ENCODE measurements at places on chromosomes 6 and 20. TPM values are rescaled to one million over a fixed set of nuclear protein-coding genes. Genes with fewer than 3 reads are reported as not detected.

The CDC25B gene
- 135 TPM for total RNA-seq

The TBC1D22B gene
- 6.8 TPM for total RNA-seq

The MAP7 gene
- total RNA-seq, result 0.24 TPM

The HCK gene
- total RNA-seq, result 0.44 TPM

The IL17A gene
- total RNA-seq, result not detected

The RIPPLY2 gene
- not detected for total RNA-seq

The GPSM3 gene
- total RNA-seq, result 156 TPM

The CPNE1 gene
- 129 TPM for total RNA-seq

- no peak for DNase-seq
Measured at GRCh38 chr6:130434174-130434873, 68.5 kb downstream of the TMEM200A start.

- DNase-seq, result no peak
Measured at GRCh38 chr6:139364302-139364981, 10.0 kb downstream of the CITED2 start.

GRCh38 chr6:152223636-152224035 lies 413.5 kb downstream of the SYNE1 start:
- DNase-seq, result no peak

- no peak for DNase-seq
Measured at GRCh38 chr20:39333211-39333610, 371.1 kb downstream of the DHX35 start.

DNA sequence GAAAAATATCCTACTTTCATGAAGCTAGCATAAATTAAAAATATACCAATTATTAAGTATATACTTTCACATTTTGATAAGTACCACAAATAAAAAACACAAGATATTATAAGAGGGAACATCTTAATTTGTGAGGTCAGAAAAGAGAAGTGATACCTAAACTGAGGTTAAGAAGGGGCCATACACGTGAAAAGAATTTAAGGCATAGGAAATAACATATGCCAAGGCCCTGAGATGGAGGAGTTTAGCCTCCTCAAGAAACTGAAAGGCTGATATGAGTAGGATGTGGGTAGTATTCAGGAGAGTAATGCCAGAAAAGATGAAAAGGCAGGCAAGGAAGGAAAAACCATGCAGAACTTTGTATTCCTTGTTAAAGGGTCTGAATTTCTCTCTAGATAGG lies 116.6 kb upstream of the HTR1E start:
- no peak for DNase-seq

DNA sequence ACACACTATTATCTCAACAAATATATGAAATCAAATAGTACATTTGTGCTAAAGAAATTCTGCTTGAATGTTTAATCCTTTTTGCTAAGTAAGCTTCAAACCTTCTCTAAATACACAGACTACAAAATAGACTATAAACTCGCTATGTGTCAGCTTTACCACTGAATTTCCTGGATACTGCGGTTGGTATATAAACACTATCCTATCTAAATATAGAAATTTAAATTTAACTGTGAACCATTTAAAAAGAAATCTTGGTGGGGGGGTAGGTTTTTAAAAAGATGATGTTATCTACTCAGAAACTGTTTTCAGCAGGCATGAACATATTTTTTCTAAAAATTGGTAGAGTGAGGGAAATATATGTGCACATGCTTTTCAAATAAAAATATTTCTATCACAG lies 306.5 kb upstream of the RUNX2 start:
- DNase-seq, result no peak

DNA sequence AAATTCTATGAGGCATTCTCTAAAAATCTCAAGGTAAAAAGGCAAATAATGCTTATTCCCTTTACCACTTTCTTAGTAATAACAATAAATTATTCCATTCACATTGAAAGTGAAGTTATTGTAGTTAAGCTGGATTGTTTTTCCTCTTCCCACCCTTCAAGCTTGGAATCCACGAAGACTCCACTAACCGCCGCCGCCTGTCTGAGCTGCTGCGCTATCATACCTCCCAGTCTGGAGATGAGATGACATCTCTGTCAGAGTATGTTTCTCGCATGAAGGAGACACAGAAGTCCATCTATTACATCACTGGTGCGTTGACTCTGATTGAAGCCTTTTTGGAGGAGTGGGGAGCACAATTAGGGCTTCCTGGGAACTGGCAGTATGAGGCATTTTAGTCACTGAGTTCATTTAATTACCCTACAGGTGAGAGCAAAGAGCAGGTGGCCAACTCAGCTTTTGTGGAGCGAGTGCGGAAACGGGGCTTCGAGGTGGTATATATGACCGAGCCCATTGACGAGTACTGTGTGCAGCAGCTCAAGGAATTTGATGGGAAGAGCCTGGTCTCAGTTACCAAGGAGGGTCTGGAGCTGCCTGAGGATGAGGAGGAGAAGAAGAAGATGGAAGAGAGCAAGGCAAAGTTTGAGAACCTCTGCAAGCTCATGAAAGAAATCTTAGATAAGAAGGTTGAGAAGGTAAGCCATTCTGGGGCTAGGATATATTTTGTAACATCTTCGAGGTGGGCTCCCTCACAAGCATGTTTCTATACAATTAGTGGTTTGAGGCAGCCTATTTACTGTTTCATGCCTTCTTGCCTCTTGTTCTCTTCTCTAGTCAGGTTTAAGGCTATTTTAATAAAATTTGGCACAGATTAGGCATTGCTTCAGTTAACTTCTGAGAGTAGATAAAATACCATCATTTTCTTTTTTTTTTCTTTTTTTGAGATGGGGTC lies 4.9 kb downstream of the HSP90AB1 start:
- no peak for DNase-seq

DNA sequence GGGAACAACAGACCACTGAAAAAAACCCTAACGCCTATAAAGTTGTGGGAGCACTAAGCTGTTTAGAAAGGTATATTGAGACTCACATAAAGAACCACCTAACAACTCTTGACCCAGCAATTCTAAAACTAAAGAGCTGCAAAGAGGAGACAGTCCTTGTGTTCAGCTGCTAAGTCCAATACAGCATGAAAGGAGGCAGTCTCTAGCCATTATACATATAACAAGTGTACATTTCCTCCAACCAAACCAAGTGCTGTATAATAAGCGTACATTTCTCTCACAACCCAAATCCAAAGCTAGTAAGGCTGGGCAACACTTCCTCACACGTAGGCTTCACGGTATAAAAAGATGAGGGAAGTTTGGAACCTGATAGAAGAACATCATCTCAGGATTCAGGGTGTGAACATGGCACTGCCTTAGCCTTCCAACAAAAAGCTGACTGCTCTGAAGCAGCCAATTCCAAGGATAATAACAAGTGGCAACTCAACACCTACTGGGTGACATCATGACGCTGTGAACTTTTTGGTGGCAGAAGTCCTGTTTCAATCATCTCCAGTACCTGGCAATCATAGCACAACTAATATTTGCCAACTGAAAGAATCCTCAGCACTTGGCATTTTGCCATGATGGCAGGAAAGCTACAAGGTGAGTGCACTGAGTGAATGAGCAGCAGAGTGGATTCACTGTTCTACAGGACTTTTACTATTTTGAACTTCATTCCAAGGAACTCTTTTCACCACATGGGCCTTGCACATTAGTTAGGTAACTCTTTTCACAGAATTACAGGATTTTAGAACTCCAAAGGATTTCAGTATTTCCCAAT lies 16.6 kb downstream of the TBC1D20 start:
- DNase-seq, result no peak

Data from CD8-positive, alpha-beta T cell (primary cell).